Activated CD4-positive, alpha-beta T cell treated with anti-CD3 and anti-CD28 coated beads, Interleukin-2, Interleukin-4, amounts not matched to agents 100 ng/mL and 50 ng/mL, durations not matched to agents 16 hours and 8 hours (primary cell): ENCODE measurements at places on chromosomes 1 and 21.

DNA sequence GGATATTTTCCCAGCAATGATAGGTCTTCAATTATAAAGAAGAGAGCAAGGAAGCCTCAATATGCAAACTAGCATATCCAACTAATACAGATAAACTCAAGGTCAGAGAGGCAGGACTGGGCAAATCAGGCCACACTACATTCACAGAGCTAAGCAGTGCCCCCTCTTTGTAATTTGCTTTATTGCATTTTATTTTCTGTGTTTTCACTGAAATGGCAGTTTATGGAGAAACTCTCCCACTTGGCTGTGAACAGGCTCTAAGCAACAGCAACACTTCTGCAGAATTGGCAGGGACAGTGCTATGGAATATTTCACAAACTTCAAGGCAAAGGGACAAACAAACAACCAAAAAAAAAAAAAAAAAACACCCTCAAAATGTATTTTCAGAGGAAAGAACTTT is 93.4 kb upstream of the SOD1 start:
- no peak for DNase-seq

DNA sequence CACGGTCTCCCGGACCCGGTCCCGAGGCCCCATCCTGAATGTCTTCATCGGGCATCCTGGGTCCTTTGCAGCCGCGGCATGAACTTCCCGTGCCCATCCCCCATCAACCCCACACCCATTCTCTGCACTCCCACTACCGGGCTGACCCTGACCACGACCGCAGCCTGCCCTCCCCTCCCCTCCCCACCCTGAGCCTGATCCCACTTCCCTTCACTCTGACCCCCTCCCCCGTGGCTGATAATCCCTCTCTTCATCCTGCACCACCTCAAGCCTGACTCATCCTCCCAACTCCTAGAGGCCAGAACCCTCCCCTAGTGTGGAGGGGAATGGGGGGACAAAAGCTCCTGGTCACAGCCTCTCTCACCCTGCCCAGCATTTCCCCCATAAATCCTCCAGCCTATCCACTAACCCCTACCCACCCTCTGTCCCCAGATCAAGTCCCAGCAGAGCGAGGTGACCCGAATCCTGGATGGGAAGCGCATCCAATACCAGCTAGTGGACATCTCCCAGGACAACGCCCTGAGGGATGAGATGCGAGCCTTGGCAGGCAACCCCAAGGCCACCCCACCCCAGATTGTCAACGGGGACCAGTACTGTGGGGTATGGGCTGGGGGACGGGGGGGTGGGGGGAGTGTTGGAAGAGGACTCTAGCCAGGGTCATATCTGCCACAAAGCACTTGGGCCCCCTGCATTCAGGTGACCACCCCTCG is 602 bp downstream of the SH3BGRL3 start:
- DNase-seq = no peak

DNA sequence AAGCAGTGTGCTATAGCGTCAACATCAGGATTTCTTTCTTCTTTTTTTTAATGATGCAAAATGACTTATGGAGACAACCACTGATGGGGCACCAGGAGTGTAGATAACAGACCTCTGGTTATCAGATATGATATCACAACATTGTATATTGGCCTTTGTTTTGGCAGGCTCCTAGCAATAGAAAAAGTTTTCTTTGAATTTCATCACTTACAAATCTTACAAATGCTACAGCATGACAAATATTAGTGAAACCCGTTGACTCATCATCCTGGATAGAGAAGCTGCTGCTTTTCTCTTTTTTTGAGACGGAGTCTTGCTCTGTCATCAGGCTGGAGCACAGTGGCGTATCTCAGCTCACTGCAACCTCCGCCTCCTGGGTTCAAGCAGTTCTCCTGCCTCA is 92.9 kb downstream of the LTN1 start:
- peak; percentile 8 for DNase-seq

- DNase-seq = no peak
Observed at GRCh38 chr1:103069201-103069600, 39.1 kb downstream of the COL11A1 start.

GRCh38 chr1:921011-921837 is 2.5 kb upstream of the SAMD11 start:
- no peak for DNase-seq

- DNase-seq = no peak
Observed at GRCh38 chr1:69288416-69288815, 279.3 kb upstream of the LRRC7 start.

DNA sequence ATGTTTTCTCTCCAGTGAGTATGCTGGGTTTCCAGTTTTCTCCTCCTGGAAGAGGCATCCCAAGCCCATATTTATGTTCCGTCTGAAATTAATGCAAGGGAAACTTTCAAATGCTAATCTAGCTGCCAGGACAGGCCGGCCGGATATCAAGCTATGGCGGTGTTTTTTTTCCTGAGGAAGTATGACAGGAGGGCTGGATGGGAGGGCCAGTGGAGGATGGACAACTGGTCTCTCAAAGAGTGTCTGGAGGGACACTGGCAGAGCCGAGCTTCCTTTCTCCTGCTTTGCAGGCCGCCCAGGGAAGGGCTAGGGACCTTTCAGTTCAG is 212.7 kb downstream of the TRABD2B start:
- no peak for DNase-seq

DNA sequence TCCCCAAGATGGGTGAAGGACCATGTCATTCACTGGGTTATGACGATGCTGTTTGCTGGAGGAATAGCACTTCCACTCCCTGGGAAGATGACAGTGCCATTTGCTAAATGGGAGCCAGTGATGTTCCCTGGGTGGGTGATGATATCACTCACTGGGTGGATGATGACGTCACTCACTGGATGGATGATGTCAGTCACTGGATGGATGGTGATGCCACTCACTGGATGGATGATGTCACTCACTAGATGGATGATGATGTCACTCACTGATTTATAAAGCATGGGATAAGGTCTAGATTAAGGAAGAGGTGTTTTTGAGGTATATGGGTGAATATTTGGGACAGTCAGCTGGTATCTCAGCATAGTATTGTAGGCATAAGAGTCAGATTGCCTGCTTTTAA is 457.2 kb downstream of the AJAP1 start:
- no peak for DNase-seq

DNA sequence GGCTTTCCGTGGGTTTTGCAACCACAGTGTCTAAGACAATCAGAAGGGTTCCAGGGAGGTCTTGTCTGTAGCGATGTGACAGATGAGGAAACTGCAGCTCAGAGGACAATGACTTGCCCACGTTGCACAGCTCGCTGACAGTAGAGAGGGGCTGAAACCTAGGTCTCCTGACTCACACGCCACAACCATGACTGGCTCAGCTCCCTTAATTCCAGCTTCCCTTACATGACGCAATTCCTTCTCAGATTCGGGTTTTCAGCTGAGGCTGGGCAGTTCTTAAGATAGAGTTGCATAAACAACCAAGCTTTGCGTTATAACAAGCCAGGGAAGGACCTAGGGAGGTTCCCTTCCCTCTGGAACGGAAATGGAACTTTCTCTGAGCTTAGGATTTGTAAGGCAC is 36.3 kb downstream of the DHCR24 start:
- no peak for DNase-seq

DNA sequence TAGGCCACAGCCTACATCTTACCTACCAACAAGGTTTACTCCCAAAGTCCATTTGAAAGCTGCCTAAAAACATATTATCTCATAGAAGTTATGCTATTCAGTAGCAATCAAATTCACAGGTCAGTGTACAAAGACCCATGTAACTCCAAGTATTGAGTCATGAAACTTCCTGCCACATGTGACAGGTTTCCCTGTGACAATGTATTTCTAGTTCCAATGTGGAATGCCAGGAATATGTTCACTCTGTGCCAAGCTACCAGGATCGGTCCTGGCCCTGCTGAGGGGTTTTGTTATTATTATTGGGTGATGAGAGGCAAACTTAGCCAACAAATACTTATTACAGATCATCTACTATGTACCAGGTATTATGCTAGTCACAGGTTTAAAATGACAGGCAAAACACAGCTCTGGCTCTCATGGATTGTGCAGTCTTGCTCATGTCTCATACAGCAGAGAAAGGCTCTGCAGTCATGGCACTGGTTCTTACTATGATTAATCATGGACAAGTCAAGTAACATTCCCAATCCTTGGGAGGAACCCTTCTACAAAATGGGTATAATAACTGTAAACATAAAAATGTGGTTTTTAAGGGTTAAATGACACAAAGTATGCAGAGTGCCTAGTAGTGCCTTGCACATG is 22.5 kb downstream of the DPH5 start:
- DNase-seq = no peak

GRCh38 chr21:33434770-33435360 is 31.7 kb downstream of the IFNGR2 start:
- peak; percentile 88 for DNase-seq

GRCh38 chr1:159009287-159009686 is 420 bp upstream of the IFI16 start:
- DNase-seq = peak; percentile 37

- DNase-seq = peak; percentile 68
Observed at GRCh38 chr1:119870917-119871596, 25.3 kb downstream of the ADAM30 start.

DNA sequence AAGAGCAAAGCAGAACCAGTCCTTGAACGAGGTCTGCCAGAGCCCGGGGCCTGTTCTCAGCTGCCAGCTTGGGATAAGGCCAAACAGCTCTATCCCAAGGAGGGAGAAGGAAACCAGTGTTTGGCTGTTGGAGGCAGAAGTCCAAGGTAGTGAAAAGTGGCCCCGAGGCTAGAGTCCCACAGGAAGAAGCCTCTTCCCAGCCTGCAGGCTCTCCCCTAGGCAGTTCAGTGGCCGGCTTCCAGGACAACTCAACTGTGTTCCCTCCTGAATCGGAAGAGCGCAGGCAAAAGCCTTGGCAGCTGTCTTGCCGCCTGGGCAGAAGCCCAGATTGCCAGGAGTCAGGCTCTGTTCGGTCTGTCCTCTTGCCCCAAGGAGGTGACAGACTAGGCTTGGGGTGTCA is 19.3 kb downstream of the QSOX1 start:
- DNase-seq = no peak

GRCh38 chr1:91828583-91829281 is 57.2 kb downstream of the TGFBR3 start:
- DNase-seq = no peak

- DNase-seq = no peak
Observed at GRCh38 chr1:244248426-244248825, 197.3 kb downstream of the ZBTB18 start.

DNA sequence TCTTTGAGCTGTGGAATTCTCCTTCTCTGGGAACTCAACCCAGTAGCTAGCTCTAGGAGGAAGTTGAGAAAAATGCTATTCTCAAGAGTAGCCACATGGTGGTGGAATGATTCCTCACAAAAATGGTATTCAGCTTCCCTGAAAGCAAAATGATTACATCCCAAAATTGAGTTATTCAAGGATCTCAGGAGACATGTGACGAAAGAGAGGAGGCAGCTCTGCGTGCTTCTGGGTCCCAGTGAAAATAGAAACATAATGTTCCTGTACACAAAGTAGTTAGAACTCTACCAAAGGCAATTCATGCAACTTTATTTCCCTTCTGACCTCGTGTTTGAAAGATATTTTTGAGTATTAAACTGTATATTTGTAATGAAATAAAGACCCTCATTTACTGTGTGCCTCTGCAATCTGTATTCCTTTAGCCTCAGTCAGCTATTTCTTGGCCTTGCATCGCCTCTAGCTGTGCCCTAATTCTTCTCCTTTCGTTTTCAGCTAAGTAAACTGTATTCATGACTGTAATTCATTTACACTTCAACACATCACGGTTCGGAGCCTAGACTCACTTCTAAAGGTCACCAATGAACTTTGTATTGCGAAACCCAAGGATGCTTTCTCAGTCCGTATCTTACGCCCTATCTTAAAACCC is 167.3 kb downstream of the FASLG start:
- peak; percentile 19 for DNase-seq

DNA sequence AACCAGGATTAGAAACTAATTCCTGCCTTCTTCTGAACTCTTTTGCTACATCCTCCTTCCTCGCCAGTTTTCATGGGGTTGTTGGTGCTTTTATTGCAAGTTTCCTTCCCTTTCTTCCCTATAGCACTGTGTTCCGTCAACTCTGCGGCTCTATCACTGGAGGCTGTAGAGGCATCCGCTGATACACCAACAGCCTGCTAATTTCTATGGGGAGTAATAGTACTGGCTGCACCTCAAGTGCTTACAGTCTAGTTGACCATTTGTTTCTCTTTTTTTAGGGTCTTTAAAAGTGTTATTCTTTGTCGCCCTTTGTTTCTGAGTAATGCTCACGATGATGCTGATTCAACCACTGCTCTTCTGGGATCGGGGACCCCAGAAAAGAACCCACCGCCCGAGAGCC is 746 bp downstream of the MIS18A start:
- no peak for DNase-seq

DNA sequence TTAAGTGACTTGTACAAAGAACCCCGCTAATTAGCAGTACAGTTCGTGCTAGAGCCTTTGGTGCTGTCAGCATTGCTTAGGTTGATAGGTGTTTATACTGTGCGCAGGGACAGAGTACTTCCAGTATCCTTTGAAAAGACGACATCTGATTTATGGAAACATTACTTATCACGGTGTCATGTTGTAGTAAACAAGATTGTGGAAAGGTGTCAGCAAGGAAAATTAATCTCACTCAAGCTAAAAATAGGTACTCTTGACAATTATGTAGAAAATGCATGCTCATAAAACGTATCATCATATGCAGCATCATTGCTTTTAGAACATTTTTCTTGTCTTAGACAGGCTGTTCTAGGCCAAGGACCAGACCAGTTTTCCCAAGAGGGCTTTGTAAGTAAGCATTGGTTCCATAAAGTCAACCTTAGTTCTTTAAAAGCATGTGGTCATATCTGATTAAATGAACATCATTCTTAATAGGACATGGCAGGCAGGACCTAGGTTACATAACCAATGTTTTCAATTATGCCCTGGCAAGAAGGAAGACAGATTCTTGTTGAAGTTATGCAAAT is 33.0 kb downstream of the SH3BGR start:
- no peak for DNase-seq

- no peak for DNase-seq
Observed at GRCh38 chr1:229003233-229004031, 267.5 kb upstream of the RAB4A start.

DNA sequence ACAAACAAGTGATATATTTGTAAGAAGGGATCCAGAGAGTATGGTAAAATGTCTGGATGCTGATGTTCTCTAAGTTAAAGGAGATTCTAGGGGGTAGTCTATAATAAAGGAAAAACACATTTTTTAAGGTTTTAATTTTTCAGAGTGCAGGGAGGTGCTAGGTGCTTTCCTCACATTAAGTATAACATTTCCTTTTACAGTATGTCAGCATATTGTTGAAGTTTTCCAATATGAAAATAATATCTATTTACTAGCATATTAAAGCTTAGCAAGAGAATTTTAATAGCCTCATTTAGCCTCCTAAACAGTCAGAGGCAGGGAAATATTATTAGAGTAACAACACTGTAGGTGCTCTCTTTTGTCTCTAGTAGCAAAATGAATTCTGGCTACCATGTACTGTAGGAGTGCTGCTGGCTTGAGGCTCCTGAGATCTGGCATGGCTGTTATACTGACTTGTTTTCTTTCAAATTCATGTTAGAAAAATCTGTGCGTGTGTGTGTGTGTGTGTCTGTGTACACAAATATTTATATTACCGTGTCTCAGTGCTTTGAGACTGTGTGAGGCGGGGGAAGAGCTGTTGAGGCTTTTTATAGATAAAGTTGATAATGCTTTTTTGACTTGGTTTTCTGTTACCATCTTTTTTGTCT is 71.0 kb downstream of the POU2F1 start:
- no peak for DNase-seq

- DNase-seq = no peak
Observed at GRCh38 chr1:209839875-209840546, 12.2 kb downstream of the UTP25 start.

GRCh38 chr1:32393832-32394140 is 455 bp downstream of the BSDC1 start:
- DNase-seq = peak; percentile 27
